ENCODE measurements at places on chromosomes 5 and 9.

GRCh38 chr9:14170973-14171596 lies 142.9 kb downstream of the NFIB start:
- no peak for DNase-seq

- DNase-seq: no peak
These were observed 2300.3 kb downstream of the MAT2B start for GRCh38 chr5:165805756-165806155.

DNA sequence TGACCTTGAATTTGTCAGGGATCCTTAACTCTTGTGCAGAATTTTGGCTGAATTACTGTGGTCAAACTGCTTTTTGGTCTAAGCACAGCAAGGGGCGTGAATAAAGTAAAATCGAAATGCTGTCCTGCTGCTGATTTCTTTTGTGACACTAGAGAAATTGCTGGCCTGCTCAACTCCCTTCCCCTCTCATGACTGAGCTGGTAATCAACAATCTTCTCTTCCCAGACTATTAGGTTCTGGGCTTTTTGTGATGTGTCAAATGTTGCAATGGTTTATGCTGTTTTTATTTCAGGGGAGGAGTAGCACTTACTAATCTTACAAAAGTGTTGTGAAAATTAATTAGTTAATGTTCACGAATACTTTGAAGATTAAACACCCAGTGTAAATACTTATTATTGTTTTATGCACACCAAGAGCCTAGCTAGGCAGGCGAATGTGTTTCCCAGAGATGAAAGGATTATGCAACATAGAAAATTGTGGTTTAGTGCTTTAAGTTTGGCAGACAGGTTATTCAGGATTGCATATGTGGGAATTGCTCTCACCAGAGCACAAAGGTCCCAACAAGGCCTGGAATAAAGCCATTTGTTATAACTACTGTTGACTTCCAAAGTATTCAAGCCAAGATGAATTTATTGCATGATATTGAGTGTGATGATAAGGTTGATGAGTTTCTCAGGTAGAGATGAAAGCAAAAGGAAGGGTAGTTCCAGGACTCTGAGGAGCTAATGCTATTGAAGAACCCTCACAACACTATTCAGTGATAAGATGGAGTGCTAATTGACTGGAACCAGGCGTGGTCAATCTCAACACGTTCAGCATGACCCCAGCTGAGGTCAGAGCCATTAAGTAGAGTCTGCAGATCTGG lies 280.7 kb upstream of the ZNF608 start:
- DNase-seq: no peak

- no peak for DNase-seq
These were observed 234.6 kb downstream of the GADD45G start for GRCh38 chr9:89839449-89839848.

GRCh38 chr5:122940890-122941289 lies 95.5 kb downstream of the SNX24 start:
- no peak for DNase-seq

DNA sequence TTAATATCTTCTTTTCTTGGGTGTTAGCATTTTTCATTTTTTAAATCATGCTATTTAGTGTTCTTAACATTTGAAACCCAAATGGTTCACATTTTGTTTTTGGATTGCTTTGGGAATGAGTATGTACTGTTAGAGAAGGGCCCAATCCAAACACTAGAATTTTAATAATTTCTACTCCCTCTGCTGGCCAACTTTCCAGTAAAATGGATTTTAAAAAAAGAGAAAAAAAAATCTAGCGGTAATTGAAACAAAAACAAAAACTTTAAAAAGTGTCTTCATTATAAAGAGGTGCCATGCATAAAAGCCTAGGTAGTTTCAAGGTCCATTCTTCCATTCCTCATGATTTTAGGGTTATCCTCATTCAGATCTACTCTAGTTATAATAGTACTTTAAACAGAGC lies 32.1 kb upstream of the RICTOR start:
- DNase-seq: no peak

DNA sequence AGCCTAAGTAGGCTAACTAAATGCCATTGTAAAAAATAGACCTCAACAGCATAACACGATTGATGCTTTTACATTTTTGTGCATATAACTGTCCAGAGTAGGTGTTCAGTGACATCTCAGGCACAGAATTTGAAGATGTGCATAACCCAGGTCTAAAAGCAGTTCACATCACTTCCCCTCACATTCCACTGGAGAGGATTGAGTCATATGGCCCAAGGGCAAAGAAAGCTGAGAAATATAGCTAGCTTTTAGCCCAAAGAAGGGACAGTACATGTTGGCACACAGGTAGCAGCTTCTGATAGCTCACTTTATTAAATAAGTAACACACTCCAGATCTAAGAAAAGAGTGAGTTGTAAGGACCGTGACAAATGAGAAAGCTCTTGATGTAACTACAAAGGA lies 2259.5 kb upstream of the WWC1 start:
- no peak for DNase-seq

- DNase-seq: no peak
These were observed 6.9 kb downstream of the FNBP1 start for GRCh38 chr9:130036099-130036498.

- no peak for DNase-seq
These were observed 118.8 kb downstream of the TRIM36 start for GRCh38 chr5:115050866-115051265.

DNA sequence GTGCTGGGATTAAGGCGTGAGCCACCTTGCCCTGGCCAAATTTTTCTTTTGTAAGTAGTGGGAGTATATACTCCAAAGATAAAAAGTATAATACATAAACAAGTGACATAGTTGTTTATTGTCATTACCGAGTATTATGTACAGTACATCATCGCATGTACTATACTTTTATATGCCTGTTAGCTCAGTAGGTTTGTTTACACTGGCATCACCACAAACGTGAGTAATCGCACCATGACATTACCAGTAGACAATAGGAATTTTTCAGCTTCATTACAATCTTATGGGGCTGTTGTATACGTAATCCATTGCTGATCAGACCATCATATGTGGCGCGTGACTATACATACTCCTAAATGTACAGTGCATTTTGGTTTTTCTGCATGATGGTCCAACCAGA lies 9.8 kb downstream of the SECISBP2 start:
- DNase-seq: no peak

GRCh38 chr5:61394078-61394704 lies 62.1 kb downstream of the ZSWIM6 start:
- DNase-seq: no peak

DNA sequence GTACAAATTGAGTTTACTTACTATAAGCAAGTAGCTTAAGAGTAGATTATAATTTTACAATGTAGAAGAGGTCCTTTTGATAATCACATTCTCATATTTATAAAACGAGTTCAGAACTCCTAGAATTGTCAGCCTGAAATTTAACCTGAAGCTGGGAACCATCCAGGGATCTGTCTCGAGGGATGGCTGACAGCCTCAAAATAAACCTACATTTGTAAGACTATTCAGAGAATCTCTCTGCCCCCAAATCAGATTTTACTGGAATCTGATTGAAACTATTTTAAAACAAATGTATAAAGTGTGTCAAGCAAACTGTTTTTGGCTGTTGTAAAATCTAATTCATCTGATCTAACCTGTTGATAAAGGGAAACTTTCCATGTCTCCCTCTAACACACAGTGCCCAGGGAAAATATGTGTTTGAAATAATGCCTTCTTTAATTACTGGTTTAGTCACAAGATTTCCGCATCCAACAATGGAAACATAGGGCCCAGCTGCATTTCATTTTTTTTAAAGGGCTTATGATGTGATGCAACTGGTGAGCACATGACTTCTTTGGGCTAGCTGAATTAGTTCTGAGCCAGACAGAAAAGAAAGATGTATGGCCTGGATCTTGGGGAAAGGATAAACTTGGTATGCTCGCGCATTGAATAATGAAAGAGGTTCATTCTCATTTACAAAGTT lies 30.3 kb downstream of the SLC25A46 start:
- DNase-seq: no peak

DNA sequence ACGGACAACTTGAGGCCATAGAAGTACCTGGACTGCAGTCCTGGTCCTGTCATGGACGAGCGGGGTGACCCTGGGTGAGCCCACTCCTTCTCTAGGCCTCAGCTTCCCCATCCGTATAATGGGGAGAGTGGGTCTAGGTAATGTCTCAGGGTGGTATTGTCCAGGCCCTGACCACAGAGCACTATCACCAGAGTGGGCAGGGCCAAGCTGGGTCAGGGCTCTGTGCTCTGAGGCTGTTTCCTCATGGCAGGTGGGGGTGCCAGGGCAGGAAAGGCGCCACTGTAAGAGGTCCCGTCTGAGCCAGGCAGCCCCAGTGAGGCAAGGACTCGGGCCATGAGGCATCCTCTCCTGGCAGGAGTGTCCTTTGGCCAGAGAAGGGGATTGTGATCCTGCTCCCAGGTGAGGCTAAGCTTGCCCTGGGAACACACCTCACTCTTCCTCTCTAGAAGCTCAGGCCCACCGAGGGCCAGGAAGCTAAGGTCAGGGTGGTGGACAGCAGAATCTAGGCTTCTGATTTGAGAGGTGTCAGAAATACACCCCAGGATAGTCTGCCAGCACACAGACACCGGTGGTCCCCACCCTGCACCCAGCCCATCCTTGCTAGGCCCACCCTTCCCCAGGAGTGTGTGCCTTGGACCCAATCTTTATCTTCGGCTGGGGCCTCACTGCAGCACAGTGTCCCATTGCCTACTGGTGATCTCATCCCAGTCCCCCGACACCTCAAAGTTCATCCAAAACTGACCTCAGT lies 1.5 kb upstream of the MYOZ3 start:
- DNase-seq: no peak

- no peak for DNase-seq
These were observed 779 bp upstream of the CTNNA1 start for GRCh38 chr5:138752341-138752950.

GRCh38 chr5:93150311-93151012 lies 430.6 kb downstream of the NR2F1-AS1 start:
- DNase-seq: no peak

DNA sequence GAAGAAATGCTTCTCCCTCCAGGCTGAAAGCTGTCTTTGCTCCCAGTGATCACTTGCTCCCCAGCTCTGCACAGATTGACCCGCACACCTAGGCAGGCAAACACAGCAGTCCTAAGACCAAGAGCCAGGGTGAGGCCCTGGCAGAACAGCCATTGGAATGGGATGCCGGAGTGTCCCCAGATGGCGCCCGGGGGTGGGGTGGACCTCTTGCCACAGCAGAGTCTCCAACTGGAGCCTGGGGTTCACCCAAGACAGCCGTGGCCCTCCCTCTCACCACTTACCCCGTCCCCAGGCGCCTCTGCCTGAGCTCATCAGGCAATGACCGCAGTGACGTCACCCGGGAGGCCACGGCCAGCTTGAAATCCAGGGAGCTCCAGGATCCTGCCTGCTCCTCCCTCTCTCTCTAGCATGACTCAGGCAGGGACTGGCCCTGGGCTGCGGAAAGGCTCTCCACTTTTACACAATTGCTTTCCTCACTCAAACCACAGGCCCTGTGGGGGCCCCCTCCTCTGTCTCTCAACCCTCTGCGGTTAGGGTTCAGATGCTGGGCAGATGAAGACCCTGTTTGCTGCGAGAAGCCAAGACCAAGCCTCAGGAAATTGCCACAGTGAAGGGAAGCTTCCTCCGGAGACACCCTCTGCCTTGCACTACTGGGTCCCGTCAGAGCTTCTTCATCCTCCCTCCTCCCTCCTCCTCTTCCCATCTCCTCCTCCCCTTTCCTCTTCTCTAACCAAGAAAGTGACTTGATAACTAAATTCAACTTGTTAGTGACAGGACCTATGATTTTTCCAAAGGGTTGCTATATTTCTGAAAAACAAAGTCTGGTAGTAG lies 24.3 kb upstream of the PTGES start:
- no peak for DNase-seq

GRCh38 chr5:136413196-136413595 lies 47.9 kb upstream of the TRPC7 start:
- no peak for DNase-seq

GRCh38 chr5:59665086-59665831 lies 228.3 kb downstream of the PDE4D start:
- no peak for DNase-seq

- no peak for DNase-seq
These were observed 375.8 kb downstream of the GADD45G start for GRCh38 chr9:89980600-89980999.

DNA sequence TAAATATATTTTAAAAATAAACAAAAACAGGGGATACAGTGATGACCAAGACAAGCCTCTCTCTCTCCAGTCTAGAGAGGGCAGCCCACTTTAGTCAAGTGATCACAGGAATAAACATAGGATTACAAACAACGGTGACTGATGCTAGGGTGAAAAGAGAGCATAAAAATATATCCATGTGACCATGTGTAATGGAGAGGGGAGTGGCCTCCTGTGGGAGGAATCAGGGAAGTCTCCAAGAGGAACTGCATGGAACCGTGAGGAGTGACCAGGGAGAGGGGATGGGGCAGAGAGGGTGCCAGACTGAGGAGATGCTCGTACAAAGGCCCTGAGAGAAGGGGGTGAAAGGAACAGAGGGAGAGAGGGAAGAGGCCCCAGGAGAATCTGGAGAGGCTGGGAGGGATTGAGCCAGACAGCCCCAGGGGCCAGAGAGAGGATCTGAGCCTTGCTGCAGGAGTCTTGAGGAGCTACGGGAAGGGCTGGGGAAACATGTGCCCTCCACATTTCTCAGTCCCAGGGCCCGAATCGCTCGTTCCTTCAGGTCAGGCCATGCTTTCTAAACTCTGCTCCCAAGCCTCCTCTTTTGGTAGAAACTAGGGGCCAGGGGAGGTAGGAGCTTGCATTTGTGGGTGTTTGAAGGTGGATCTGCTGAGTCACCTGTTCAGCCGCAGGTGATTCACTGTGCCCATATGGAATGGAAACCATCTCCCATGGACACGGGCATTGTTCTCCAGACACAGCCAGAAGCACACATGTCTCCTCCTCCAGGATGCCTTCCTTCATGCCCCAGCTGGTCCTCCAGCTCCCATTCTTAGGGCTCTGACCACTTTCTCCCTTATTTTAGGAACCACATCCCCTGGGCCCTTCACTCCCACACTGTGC lies 63.8 kb downstream of the PAX5 start:
- no peak for DNase-seq

GRCh38 chr5:82164977-82165713 lies 113.0 kb downstream of the RPS23 start:
- no peak for DNase-seq

DNA sequence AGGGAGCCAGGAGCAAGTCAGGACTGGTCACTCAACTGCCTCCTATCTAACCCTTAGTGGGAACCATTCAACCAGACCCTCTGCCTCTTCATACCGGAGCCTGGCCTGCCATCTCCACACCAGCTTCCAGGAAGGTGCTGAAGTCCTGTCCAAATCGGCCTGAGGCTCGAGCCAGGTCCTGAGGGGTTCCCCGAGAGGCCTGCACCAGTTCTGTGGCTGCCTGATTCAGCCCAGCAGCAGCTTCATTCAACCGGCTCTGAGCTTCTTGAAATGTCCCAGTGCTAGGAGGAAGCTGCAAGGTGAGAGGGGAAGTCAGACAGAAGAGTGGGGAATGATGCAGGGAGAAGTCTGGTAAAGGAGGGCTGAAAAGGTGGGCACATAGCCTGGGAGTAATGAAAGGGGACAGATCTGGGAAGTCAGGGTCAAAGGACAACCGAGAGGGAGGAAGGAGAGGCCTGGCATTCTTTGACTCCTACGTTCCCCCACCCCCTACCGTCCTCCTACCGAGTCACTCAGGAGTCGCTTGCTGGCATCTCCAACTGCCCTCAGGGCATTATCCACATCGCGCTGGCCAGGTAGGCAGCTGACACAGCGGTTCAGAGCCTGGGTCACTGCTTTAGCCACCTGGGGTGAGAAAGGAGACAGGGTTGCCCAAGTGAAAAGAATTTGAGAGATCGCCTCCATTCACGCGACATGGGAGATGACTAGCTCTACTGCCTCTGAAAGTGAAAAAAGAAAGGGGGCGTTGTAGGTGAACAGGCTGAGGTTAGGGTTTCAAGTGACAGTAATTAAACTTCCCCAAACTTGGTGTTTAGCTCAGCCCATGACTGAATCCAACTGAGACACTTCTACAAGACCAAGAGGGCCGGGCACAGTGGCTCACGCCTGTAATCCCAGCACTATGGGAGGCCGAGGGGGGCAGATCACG lies 20.2 kb downstream of the TLN1 start:
- DNase-seq: no peak
